ENCODE measurements at places on chromosomes 3 and 15.

DNA sequence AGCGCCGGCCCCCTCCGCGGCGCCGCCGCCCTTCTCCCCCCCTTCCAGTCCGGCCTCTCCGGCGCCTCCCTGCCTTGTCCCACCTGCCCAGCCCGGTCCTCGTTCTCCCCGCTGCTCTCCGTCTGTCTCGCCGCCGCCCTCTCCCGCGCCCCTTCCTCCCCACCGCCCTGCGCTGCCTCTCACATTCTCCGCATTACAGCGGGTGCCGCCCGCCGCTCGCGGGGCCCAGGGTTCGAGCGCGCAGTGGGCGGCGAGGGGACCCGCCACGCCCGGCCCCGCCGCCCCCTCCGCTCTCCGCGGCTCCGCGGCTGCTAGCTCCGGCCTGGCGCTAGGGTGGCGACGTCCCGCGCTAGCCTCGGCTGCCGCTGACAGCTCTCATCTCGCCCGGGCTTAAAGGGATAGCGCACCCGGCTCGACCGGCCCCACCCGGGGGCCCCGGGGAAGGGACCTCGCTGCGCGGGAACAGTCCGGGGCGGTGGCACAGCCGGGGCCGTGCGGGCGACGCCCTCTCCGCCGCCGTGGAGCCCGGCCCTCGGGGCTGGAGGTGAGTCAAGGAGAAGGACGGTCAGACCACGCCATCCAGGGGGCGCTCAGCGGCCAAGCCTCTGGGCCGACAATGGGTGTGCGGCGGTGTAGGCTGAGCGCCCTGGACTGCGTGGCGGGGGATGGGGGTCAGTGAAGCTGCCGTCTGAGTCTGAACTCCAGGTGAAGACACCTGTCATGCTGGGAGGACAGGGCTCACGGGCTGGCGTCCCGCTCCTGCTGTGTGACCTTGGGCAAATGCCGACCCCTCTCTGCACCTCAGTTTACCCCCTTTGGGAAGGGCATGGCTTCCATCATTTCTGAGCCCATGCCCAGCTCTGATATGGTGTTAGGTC is 187.4 kb upstream of the LINGO1 start:
- DNase-seq, result no peak

DNA sequence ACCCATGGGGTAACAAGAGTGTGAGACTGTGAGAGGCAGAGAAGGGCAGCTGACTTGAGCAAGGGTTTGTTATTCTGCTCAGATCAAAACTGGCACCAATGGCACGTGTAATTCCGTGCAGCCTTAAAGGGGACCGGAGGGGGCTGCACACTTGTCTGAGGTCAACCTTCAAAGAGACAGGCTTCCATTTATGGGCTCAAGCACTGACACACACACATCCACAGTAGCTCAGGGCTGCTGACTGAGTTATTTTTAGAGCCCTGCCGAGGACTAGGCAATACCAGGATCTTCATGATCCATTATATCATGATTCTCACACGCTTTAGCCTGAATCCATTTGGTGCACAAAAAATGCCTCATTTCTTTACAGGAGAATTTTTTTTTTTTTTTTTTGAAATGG is 20.6 kb upstream of the SPTBN5 start:
- DNase-seq, result no peak

DNA sequence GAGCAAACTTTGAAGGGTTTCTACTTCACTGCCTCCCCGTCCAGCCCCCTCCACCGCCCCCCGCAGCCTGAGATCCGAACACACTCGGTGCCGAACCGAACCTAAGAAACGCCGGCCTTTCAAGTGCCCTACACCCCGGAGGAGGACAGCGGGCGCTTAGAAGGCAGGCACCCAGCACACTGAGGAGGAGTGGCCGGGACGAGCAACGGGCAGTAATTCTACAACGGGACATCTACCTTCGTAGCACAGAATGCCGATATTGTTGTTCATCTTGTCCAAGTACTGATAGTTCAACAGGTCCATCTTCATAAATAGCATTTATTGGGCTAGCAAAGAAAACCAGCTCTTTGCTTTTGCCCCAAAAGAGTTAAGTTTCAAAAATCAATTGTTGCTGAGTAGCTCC is 513 bp downstream of the VGLL4 start:
- peak; percentile 13 for DNase-seq

DNA sequence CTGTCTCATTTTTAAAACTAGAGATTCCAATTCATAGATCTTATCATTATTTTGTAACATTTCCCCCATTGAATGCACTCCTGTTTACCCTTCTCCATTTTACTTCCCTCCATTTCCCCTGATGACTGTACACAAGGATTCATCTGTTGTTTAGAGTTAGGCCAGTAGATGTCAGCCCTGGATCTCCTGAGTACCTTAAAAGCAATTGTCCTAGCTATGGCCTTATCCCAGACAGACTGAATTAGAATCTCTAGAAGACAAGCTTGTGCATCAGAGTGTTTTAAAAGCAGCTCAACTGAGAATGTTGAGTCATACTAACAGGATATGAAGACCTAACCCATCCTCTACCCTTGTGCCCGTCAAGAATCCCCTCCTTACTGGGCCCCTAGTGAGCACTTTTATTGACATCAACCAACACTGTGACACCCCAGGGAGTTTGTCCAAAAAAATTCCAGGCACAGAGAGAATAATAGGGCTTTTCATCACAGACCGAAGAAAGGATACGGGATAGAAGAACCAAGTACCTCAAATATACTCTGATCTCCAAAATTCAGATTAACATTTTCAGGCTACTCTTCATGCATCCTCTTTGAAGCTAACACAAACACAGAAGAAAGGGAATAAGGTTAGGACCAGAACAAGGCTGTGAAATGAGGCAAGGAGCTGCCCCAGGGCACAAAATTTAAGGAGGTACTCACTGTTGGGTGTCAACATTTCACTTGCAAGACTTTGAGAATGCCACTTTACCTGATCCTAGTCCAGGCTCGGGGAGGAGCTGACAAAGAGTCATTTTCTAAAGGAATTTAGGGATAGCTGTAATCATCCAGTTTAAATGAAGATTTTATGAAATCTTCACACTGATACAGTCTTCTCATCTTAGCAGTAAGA is 17.1 kb downstream of the ZBED2 start:
- DNase-seq, result no peak

- no peak for DNase-seq
Measured at GRCh38 chr15:90679959-90680358, 37.2 kb upstream of the BLM start.

DNA sequence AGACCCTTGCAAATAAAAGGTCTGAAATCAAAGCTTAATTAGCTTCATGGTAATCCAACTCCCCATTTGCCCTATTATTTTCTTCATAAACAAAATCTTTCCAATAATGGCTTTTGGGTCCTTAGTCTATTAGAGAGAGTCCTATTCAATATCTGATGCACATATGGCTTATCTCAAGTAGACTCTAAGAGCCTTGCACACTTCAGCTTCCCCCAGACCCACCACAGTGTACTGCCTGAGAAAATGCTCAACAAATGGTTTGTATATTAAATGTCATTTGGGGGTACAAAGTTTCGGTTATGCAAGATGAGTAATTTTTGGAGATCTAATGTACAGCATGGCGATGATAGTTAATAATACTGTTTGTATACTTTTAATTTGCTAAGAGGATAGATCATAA is 28.9 kb downstream of the FSTL1 start:
- no peak for DNase-seq

DNA sequence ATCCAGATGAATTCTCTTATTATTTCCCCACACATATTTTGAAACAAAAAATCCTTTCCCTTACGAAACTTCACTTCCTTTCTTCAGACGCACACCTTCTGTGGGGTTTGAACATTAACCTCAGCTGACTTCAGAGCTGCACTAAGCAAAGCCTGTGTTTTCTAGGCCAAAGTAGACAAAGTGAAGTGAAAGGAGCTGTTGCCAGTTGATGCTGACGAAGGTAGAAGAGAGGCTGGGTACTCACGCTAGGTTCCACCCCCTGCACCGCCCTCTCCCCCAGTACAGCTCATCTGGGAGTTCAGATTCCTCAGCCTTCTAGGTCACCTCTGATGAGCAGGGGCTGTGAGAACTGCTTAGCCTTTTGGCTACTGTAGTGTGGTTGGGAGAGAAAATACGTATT is 24.1 kb downstream of the DUT start:
- DNase-seq, result no peak

- DNase-seq, result no peak
Measured at GRCh38 chr3:119500901-119501300, 2.6 kb downstream of the TIMMDC1 start.

- DNase-seq, result no peak
Measured at GRCh38 chr15:69225355-69226022, 65.1 kb downstream of the GLCE start.

- DNase-seq, result no peak
Measured at GRCh38 chr3:125013095-125013494, 42.7 kb downstream of the HEG1 start.

- no peak for DNase-seq
Measured at GRCh38 chr15:99016680-99017321, 9.2 kb upstream of the PGPEP1L start.

DNA sequence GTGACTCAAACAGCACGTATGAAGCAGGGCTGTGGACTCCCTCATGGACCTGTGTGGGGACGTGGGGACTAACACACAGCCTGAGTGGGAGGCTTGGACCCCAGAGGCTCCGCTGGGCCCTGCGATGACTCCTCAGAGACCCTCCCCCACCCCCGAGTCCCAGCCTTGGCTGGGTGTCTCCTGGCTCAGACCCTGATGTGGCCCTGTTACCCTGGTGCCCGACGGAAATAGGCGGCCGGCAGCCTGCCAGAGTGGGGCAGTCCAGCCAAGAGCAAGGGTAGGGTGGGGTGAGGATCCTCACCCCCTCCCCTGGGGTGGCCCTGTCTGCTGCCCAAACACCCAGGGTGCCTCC is 15.3 kb downstream of the TNK2 start:
- no peak for DNase-seq

- no peak for DNase-seq
Measured at GRCh38 chr15:44023176-44023575, 171.9 kb downstream of the FRMD5 start.

DNA sequence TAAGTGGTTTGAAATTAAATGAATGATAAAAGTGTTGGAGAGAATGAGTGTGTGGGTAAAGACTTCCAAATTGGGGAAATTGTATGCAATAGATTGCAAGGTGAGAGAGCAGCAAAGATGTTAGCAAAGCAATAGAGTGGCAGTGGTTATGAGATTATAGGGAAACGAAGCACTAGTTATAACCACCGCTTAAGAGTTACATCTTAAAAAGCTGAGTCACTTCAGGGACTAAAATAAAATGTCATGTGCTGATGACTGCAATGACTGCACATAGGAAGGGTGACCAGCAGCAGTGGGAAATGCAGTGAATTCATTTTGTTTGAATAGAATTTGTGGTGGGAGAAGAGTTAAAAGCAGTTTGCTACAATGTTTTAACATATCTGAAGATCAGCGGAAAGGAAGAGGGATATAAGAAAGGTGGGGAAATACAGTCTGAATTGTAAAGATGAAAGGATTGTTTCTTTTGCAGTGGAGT is 127.3 kb downstream of the RAP2B start:
- no peak for DNase-seq

DNA sequence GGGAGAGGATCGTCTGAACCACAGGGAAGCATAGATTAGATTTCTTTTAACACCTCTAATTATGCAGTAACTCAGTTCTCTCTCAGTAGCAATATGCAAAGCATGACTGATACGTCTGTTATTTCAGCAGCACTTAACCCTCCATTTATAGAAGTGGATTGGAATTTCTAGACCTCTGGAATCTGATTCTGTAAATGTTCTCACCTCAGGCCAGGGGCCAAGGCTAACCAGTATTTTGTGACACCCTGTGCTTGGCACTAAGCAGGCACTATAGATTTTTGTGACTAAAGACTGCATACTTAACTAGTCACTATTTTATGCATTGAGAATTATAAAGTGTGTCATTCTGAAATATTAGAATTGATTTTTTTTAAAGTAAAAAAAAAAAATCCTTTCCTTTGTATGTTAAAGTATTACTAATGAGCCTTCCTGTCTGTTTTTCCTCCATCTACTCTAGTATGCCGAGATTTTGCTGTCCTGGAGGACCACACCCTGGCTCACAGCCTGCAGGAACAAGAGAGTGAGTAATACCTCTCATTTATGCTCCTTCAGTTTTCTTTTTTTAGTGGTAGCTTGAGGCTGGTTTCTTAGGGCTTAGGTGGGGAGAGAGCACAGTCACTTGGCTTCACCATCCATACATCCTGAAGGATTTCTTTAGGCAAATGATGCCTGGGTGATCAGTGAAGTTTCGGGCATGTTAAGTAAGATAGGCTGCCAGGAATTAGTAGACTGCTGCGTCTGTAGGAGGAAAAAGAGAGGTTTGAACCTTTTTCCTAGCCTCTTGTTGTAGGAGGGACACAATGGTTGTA is 26.5 kb upstream of the UTS2B start:
- no peak for DNase-seq

DNA sequence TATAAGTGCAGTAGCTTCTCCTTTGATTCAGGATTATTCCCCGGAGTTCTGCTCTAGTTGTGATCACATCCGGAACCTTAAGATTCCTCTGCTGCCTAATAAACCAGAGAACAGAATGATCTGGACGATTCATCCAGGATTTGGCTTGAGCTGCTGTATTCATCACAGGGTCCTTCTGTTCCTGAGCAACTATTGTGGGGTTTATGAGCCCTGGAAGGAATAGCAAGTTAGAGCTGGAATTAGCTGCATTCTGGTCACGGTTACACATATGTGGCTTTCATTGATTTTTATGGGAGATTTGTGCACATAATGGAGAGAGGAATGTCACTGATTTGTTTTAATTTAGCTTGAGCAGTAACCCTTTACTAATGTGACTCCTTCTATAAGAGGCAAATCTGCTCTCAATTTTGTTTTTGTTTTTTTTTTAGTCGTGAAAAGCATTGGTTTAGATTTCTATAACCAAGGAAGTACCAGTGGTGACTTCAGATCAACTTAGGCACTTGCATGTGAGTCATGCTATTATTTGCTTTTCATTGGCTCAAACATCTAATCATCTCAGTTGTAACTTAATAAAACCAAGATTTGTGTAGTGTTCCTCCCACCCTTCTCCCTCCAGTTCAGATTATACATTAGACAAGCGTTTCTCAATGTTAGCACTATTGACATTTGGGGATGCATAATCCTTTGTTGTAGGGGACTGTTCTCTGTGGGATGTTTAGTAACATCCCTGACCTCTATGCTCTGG is 148.5 kb downstream of the OTOL1 start:
- DNase-seq, result no peak

DNA sequence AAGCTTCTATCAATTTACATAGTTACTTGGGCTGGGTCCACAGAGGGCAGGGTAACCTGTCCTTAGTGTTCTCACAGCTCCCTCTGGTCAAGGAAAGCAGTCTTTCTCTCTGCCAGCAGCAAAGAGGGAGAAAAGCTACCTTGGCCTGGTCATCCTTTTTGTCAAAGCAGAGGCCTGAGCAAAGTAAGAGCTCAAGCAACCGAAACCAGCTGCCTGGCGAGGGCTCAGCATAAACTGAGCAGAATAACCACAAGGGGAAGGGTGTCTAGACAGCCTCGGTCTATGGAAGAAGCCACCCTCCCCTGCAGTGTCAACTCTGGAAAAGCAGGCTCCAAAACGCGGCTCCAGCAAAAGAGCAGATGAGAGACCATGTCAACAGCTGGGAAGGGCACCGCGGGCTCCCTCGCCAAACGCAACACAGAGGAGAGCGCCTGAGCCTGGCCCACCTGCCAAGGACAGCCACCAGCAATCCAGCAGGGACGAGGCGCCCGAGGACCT is 17.4 kb downstream of the LRIG1 start:
- DNase-seq, result no peak

- no peak for DNase-seq
Measured at GRCh38 chr3:105466495-105467404, 100.0 kb downstream of the ALCAM start.
